Fibroblast of skin of right quadriceps (primary cell): ENCODE measurements at places on chromosomes 11 and 22.

DNA sequence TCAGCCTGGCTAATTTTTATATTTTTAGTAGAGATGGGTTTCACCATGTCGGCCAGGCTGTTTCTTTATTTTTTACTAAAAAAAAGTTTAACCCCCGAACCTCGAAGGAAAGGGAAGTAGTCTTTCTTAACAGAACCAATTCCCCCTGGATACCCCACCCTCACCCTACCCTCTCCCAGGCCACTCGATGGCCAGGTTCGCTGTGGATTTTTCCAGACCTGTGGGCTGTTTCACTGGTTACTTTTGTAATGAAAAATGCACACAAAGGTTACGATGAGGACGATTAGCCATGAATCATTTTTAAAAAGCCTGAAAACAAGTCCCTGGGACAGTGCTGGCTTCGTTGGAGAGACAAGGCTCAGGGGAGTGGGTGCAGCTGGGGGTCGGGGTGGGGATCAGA is 2.5 kb downstream of the TSPO start:
- no peak for DNase-seq

- DNase-seq = no peak
These were observed 39.7 kb upstream of the CCND1 start for GRCh38 chr11:69601011-69601975.

DNA sequence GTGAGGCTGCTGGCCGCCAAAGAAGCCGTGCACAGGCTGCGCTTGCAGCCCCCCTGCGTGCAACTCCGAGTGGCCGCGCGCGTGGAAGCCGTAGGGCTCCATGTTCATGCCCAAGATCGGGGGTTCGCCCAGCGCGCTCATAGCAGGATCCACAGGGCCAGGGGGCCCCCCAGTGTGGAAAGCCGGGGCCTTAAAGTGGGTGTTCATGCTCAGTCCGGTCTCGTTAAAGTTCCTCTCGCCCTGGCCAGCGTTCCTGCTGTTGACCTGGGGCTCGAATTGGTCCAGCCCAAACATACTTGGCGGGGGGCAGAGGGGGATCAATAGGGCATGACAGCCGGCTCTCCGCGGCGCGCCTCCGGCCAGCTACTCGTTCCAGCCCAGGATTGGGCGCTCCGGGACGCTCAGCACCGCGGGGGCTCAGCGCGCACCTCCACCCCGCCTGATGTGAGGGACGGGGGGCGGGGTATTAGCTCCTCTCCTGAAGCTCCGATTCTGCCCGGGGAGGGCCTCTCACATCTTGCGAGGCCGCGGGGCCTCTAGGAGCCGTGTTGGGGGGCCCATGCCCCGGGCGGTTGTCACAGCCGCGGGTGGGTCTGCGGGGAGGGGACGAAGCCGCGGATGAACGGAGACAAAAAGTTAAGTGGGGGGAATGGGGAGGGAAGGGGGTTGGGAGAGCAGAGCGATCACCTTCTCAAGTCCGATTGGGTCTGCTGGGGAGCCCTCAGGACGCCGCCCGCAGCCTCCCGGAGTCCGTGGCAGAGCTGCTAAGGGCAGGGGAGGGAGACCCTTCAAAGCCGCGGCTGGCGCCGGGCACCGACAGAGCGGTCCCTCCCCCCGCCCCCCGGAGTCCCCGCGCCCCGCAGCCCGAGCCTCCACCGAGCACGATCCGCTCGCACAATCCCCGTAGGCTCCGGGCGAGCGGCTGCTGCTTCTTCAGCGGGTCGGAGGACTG is 1.0 kb downstream of the MN1 start:
- DNase-seq = peak; percentile 38

- peak; percentile 26 for DNase-seq
These were observed 2.3 kb downstream of the MMP11 start for GRCh38 chr22:23774922-23775436.

DNA sequence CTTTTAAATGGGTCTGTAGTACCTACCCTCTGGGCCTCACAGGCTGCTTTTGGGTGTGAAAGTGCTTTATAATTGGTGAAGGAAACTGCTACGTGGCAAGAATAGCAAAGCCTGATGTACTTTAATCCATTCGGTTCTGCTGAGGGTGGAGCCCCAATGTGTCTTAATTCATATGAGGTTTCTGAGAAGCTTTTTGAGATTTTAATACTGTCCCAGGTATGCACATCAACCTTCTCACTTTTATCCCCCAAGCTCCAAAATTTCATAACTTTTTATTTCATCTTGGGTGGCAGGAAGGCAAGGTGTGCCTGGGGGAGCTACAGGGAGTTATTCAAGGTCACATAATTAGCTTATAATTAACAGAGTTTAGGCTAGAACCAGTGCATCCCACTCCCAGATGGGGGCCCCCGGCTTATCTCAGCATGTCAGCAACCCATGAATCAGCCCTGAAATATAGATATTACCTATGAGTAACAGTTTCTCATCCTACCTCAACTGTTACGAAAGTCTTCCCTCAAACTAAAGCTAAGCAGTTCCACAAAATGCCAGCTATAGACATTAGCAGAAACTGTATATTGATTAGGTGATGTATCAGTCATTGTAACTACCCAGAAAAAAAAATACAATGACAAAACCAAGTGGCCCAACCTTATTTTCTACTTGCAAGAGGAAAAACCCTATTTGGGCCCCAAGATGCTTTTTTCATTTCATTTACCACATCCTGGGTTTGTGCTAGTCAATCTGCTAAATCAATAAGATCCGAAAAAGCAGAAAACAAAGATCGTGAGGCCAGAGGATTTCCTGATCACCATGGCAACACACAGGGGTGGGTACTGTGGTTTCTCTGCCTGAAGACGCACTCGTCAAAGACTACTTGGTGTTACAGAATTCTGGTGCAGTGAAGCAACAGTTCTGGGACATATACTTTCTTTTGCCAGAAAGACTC is 26.7 kb downstream of the CD44 start:
- DNase-seq = peak; percentile 84
